Stimulated activated CD4-positive, alpha-beta T cell treated with anti-CD3 and anti-CD28 coated beads, Interleukin-4, amount 100 ng/mL, for 1 hour (primary cell): ENCODE measurements at places on chromosomes 11 and 22.

- DNase-seq, result no peak
Observed at GRCh38 chr11:117664897-117665296, 132.1 kb downstream of the DSCAML1 start.

DNA sequence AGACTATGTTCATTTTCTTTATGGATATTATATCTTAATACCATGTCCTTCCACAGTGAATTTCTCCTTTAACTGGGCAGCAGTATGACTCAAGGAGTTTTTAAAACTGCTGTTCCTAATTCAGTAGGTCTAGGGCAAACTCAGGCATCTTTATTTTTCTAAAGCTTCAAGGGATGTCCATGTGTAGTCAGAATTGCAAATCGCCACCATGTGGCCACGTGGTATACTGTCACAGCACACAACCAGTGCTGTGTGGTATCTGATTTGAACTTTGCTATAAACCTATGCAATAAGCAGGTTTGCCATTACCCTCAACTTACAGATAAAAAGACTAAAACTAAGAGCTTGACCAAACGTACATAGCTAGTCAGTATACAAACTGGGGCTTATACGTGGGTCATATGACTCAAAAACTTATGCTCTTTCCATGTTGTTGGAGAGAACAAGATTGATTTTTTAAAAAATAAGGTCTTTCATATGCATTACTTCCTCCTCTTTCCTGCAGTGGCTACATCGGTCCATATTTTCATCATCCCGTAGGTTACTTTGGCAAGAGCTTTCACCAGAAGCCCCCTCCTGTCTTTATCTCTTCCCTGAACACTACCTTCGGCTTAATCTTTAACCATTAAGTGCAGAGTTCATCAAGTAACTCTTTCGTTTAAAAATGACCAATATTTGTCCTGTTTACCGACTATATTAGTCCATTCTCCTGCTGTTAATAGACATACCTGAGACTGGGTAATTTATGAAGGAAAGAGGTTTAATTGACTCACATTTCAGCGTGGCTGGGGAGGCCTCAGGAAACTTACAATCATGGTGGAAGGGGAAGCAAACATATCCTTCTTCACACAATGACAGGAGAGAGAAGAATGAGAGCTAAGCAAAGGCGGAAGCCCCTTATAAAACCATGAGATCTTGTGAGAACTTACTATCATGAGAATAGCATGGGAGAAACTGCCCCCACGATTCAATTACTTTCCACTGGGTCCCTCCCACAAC lies 8.0 kb upstream of the HTATIP2 start:
- peak; percentile 35 for DNase-seq

GRCh38 chr11:116742104-116742503 lies 30.7 kb downstream of the BUD13 start:
- no peak for DNase-seq

- DNase-seq, result peak; percentile 25
Observed at GRCh38 chr11:66976028-66976467, 944 bp downstream of the C11orf86 start.

GRCh38 chr11:86069408-86070101 lies 671 bp upstream of the PICALM start:
- no peak for DNase-seq

DNA sequence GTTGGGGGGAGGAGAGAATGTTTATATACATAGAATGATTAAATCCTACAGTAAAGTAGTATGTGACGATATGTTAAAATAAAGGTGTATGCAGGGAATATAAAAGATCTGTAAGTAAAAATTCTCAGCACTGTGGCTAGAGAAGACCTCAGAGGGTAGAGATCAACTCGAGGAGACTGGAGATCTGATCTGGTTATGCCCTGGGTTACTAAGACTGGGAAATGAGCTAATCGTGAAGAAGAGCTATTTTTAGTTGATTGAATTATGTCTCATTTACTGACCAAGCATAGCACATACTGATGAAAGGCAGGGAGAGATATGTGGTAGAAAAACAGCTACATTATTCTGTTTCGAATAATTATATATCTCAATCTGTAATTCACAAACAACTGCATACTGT lies 42.8 kb upstream of the ALKBH3 start:
- DNase-seq, result no peak

DNA sequence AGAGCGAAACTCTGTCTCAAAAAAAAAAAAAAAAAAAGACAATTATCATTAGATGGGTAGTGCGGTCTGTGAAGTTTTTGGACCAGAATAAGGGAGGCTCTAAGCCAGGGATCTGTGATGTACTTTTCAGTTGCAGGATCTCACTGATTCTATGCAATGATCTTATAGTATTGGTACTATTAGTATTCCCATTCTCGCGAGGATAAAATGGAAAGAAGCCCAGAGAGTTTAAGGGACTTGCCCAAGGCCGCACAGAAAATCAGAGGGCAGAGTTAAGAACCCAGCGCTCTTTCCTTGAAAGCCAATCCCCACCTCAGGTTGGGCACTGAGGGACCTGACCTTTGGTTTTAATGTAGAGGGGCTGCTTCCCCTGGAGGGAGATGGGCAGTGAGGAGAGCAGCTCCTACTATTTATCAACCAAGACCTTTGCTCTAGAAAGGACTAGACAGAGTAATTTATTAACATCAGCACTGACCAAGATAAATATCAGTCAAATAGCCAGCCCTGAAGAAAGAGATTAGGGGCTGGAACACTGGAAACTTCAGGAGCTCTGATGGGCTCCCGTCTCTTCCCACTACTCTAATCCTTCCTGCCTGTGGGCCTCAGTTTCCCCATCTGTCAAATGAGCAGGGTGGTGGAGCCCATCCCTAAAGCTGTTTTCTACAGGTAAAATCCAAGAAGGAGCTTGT lies 6.0 kb downstream of the NIPSNAP1 start:
- DNase-seq, result no peak

DNA sequence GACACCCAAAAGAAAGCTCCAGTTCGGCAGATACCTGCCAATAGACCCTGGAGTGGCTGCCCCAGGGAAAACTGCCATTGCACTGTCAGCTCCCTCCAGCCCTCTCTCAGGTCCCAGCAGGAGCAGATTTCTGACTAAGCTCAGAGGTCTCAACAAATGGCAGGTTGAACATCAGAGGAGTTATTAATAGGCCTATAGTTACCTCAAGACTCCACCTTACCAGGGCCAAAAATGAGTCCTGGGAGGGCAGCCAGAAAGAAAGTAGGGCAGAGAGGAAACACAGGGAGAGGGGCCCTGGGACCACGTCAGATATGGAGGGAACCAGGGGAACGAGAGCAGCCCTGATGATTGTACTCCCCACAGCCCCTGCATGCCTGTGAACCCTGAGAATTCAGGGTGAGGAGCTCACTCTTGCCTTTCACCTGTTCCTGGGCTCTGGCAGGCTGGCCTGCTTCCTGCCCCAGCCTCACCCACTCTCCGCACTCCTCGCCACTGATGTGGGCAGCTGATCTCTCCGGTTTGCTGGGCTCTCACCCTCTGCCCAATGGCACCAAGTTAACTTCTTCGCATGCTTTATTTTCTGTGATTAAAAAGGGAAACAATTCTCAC lies 4.3 kb upstream of the RGL4 start:
- DNase-seq, result no peak

DNA sequence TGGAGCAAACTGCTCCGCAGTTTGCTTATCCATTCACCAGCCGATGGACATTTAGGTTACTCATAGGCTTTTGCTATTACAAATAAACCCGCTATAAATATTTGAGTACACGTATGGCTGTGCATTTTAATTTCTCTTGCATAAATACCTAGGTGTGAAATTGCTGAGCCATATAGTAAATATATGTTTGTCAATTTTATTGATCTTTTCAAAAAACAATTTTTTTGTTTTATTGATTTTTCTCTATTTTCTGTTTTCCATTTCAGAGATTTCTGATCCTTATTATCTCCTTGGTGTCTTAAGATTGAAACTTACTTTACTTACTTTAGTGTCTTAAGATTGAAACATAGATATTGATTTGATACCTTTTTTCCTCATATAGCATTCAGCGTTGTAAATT lies 4.5 kb downstream of the ZNF74 start:
- no peak for DNase-seq

GRCh38 chr11:113396690-113397089 lies 9.1 kb downstream of the ANKK1 start:
- no peak for DNase-seq

- DNase-seq, result no peak
Observed at GRCh38 chr22:19206287-19206686, 27.8 kb upstream of the SLC25A1 start.

DNA sequence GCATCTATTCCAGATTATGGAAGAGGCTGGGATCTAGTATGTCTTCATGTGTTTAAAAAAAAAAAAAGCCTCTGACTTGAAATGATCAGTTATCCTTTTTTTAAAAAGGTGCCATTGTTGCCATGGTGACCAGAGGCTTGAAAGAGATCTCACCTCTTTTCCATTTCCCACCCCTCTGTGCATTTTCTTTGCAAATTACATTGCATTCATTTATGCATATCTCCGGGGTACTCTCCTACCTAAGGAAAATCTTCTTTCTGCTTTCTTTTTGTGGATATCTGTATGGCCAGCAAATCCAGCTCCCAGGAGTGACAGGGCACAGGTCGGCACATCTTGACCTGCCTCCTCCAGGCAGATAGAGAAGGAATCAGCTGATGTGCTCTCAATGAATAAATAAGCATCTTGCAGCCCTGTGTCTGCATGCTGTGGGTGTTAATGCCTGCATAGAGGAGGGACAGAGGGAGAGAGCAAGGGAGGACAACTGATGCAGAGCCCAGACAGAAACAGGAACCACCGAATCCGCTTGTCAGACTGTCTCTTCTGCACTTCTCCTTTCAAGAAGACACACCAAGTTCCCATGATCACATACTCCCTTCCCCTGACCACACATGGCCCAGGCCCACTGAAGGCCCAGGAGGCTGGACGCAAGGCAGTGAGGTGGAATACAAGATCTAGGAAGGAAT lies 50.9 kb downstream of the CWC15 start:
- no peak for DNase-seq

DNA sequence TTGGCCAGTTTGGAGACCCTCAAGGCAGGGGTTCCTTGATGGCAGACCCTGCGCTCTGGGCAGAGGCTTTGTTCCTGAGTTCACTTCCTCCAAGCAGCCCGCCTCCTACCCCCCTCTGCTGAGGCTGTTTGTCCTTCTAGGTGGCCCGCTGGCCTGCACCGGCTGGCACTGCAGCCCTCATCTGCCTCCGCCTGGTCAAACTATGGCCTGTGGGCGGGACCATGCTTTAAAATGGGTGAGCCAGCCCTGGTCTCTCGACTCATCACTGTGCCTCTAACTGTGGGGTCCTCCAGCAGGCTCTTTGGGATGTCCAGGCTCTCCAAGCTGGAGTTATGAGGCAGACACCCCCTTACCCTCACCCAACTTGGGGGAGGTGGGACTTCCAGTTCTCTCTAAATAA lies 114.1 kb upstream of the SLC22A12 start:
- no peak for DNase-seq

- no peak for DNase-seq
Observed at GRCh38 chr22:36769541-36770512, 6.1 kb downstream of the IFT27 start.

DNA sequence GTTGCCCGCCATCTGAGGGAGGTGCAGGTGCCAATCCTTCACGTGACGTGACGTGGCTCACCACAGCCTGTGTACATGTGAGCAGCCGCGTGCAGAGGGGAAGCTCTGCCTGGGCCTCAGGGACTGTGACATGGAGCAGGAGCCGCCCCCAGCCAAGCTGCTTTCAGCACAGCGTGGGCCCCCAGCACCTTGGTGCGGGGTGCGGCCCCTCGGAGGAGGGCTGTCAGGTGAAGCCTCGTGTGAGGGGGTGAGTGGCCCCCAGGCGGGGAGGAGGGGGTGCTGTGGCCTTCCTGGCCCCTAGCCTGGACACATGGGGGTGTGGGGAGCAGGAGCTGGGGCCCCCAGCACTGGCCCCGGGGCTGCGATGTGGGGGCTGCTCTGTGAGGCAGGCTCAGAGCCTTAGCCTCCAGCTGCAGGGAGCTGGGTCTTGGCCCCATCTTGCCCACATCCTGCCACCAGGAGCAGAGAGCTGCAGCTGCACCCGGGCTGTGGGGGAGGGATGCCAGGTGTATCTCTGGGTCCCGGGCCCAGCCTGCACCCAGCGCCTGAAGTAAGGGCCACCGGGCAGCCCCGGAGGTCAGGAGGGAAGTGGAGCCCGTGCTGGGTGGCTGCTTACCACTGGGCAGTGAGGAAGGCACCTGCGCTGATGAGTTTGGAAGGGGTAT lies at the start of gene ADORA2A:
TSS of gene ADORA2A (plus strand) at position 100 of the 665 bp plus-strand sequence. CDS start 5,806 bp downstream, outside the sequence.
- peak; percentile 83 for DNase-seq

DNA sequence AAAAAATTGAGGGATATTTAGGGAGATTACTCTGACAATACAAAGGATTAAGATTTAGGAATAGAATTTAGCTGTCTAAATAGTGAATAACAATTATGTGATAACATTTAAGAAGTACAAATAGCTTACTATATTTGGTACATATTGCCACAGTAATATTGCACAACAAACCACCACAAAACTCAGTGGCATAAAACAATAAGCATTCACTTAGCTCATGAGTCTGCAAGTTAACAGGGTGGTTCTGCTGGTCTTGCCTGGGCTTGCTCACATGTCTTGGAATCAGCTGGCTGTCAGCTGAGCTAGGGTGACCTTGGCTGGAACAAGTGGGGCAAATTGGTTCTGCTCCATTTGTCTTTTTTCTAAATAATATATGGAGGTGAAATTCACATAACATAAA lies 115.1 kb downstream of the DCDC1 start:
- no peak for DNase-seq

DNA sequence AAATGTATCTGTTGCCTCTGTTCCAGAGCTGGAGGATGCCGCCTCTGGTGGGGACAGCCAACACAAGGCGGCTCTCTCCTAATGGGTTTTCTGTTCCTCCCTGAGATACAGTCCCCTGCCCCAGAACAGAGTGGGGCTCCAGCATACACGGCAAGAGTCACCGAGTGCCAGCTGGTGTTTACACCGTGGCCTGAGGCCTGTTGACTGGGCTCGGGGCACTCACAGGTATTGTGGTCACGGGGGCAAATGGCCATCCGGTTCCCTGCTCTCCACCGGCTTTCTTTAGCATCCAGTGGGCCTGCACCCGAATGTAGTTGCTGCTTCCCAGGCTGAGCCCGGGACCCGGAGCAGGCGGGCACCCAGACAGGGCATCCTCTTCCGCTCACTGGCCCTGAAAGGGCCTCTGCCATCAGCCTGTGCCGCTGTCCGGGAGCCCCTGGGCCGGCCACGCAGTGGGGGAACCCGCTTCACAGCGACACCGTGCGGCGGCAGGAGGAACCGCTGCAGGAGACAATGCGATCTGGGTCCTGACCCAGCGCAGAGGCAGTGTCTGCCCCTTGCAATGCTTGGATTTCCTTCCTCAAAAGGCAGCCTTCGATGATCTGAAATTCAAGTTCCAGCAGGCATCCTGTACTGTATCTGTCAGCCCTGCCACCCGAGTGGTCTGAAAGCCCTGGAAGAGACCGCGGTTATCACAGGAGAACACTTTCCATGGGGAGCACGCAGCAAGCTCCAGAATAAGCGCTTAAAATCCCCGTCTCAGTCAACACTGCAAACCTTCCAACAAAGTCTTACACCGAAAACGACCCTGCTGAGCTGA lies 859 bp upstream of the KRTAP5-5 start:
- DNase-seq, result peak; percentile 64

GRCh38 chr11:2583605-2583958 lies 116.2 kb downstream of the KCNQ1OT1 start:
- DNase-seq, result peak; percentile 0
